ENCODE measurements at places on chromosomes 6 and 20.

- DNase-seq = no peak
These were observed 36.8 kb downstream of the STK35 start for GRCh38 chr20:2138396-2138795.

DNA sequence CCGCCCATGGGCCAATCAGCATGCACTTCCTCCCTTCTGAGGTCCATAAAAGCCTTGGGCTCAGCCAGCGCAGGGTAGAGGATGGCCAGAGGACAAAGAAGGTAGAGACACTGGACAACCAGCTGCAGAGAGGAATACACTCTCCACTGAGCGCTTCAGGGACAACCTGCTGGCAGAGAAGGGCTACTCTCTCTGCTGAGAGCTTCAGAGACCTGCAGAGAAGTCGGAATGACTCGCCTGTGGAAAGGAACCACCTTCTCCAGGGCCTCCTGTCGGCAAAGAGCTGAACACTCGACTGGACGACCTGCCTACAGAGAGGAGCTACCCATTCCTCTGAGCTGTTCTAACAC is 31.4 kb upstream of the SLA2 start:
- DNase-seq = no peak

DNA sequence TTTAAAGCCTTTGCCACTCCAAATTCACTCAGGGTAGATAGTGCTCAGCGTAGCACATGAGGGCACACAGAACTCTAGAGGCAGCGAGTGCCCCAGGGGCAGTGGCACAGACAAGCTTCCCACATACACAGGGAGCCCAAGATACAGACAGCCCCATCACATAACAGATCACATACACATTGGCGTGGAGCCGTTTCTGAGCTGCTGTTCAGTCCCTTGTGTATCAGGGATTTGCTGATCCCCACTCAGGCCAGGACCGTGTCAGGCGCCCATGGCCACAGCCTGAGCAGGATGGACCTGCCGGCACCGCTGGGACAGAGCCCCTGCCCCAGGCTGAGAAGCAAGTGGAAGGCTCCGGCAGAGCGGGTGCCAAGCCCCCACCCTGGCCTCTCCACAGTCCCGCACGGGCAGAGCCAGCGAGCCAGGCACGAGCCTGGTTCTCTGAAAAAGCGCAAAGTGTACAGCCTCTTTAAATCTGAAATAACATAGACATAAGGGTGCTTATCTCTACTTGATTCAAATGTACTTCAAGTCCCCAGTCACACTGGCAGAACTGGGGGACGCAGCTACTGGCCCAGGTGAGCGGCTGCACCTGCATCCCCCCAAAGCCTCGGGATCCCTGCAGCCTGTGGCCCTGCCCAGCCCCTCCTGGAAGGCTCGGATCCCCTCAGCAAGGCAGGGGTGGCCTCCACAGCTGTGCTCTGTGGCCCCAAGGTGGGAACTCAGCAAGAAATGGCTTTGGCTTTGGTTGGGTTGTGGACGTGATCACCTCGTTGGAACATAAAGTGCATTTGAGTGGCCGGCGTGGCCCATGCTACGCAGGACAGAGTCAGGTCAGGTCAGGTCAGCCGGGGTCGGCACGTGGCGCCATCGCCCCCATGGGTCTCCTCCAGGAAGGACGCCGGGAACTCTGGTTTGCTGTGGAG is 231.3 kb downstream of the ERMARD start:
- no peak for DNase-seq

DNA sequence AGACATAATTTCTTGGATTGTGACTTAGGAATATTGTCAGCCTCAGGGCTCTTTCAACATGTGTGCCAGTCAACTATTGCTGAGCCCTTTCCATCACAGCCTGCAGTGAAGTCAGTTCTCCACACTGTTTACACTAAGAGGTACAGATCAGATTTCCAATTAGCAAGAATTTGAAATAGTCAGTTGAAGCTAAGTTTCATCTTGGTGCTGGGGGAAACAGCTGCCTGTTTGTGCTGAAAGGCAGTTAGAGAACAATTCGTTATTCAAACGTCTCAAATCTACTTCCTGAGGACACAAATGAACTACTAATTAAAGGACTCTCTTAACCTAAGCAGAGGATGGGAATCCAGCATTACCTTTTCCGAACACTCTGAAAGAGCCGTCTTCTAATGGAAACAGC is 25.9 kb downstream of the ADGRF1 start:
- DNase-seq = peak; percentile 43

- DNase-seq = peak; percentile 88
These were observed 632.7 kb downstream of the RFPL4B start for GRCh38 chr6:112979830-112980229.

- no peak for DNase-seq
These were observed 44.5 kb downstream of the ARID1B start for GRCh38 chr6:156821707-156822106.

DNA sequence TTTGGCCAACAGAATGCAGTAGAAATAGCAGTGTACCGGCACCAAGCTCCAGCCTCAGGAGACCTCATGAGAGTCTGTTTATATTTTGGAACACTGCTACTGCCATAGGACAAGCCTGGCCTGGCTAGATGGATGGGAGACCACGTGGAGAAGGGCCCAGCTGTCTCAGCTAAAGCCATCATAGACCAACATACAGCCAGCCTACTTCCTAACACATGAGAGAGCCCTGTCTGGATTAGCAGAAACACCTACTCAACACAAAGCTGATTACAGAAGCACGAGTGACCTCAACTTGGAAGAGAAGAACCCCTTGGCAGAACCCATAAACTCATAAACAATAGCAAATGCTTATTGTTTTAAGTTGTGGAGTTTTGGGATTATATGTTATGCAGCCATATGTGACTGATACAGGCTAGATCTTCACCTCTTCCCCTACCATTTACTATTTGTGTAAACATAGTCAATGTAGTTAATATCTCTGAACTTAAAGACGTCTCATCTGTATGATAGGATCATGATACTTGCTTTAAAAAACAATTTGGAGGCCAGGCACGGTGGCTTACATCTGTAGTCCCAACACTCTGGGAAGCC is 199.4 kb upstream of the ZNF217 start:
- no peak for DNase-seq

- DNase-seq = no peak
These were observed 405.5 kb downstream of the UTRN start for GRCh38 chr6:144690666-144691065.

DNA sequence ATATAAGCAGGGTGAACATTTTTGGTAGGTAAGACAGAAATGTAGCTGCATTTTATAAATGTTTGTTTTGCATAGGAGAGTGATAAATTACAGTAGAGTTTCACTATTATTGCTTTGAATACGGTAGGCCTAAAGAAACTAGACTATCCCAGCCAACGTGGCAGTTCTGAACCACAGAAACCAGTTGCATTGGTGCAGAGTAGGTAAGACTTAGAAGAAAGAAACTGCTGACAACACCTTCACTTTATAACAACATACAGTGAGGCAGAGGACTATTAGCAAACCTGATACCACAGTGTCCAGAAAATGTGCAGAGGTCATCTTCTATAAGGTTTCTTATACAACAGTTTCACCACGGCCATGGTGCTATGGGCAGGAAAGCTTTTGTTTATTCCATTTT is 566.1 kb downstream of the KIF16B start:
- DNase-seq = no peak

GRCh38 chr20:25049261-25050060 is 8.5 kb downstream of the ACSS1 start:
- no peak for DNase-seq

- DNase-seq = no peak
These were observed 36.3 kb upstream of the ZFAND3 start for GRCh38 chr6:37783025-37783855.

DNA sequence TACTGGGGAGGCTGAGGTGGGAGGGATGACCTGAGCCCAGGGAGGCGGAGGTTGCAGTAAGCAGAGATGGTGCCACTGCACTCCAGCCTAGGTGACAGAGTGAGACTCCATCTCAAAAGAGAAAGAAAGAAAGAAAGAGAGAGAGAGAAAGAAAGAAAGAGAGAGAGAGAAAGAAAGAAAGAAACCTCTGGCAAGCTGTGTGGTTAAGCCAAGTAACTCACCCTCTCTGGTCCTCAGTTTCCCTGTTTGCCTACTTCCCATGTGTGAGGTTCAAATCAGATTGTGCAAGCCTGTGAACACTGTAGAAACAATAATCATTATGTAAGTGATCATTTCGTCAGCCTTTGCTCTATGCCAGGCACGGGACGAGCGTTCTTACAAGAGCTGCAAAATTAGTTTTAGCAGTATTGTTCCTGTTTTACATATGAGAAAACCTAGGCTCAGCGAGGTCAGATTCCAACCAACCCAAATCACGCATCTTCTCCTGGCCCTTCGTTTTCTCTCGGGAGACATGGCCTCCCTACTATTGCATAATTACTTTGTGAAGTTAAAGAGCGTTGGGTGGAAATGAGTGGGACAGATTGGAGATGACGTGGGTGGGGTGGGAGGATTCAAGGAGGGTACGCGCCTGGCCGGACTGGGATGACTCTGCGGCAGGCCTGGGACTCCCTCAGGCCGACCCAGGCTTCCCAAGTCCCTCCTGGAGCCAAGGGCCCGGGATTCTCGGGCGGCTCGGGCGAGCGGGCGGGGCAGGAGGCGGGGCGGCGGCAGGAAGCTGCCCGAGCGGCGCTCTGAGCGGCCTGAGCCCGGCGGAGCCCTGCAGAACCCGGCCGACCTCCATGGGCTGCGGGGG is at the start of gene SNX21:
SNX21 (plus strand) TSS at position 770 of the 853 bp plus-strand sequence. CDS start 121 bp downstream, outside the sequence.
- DNase-seq = peak; percentile 79

GRCh38 chr6:14972379-14973067 is 273.3 kb upstream of the JARID2 start:
- no peak for DNase-seq

DNA sequence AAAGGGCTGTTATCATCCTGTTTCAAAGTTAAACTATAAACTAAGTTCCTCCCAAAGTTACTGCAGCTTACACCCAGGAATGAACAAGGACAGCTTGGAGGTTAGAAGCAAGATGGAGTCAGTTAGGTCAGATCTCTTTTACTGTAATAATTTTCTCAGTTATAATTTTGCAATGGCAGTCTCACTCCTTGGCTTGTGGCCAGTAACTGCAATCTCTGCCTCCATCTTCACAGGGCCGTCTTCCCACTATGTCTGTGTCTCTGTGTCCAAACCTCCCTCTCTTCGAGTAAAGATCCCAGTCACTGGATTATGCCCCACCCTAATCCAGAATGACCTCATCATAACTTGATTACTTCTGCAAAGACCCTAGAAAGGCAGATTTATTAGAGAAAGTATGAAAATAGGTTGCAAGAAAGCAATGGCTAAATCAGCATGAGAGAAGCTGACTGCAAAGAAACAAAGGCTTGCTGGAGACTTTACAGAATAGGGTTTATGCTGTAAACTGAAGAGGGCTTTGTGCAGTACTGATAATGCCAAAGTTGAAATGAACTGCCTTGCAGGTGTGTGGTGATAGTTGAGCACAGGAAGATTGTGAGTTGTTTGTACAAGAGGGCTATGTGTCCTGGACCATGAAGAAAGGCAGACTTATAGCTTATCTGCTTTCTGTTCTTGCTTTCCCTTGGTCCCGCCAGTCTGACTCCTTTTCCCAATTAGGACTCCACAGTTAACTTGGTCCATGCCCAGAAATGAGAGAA is 28.4 kb downstream of the GPX6 start:
- no peak for DNase-seq

- peak; percentile 83 for DNase-seq
These were observed 78.5 kb upstream of the PHACTR1 start for GRCh38 chr6:12637960-12638641.

DNA sequence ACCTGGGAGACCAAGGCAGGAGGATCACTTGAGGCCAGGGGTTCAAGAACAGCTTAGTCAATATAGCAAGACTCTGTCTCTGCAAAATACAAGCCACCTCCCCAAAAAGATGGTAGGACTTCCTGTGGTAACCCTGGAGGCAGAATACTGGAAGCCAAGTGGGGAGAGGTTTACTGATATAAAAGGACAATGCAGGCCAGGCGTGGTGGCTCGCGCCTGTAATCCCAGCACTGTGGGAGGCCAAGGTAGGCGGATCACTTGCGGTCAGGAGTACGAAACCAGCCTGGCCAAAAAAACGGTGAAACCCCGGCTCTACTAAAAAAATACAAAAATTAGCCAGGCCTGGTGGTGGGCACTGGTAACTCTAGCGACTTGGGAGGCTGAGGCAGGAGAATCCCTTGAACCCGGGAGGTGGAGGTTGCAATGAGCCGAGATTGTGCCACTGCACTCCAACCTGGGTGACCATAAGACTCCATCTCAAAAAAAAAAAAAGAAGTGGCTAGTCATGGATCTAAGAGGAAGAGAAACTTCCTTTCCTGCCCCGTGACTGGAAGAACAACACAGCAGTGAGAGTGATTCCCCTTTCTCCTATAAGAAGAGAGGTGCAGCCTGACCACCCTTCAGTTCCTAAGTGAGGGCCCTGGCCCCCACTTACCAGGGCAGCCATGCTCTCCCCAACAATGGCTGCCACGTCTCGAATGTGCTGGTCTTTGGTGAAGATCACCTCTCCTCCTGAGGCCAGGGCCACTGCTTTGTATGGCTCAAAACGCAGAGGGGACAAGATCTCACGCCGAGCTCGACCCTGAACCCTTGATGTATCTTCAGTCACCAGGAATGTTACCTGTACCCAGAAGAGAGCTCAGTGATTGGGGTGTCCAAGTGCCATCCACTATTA is 6.2 kb downstream of the SAPCD1 start:
- no peak for DNase-seq

DNA sequence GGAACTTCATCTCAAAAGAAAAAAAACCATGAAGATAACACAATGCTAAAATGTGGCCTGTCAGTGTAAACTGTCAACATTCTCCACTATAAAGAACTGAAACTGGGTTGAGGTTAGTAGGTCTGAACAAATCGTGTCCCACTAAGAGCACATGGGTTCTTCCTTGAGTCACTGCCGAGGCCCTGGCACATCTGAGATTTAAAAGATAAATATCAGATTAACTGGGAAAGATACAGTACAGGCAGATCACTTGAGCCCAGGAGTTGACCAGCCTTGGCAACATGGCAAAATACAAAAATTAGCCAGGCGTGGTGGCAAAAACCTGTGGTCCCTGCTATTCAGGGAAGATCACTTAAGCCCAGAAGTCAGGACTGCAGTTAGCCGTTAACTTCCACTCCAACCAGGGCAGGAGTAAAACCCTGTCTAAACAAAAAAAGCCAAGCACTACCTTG is 5.6 kb downstream of the EEF1A1 start:
- no peak for DNase-seq

DNA sequence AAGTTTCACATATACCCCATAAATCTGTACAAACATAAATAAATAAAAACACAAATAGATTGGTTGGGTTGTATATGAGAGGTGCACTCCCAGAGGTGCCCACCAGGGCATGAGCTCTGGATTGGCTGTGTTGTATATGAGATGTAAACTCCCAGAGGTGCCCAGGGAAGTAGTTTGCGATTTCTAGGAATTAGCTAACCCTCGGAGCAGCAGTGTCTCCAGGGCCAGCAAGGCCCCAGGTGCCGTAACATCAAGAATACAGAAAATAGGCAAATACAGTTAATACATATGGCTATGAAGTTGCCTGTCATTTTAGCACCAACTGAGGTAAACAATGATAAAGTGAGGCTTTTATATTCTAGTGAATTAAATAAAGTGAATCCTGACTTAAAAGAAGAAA is 5.4 kb upstream of the GINM1 start:
- DNase-seq = no peak
